Psoas muscle (tissue), 8 donors: ENCODE measurements at places on chromosomes 6 and 20. TPM values are rescaled to one million over a fixed set of nuclear protein-coding genes. Genes with fewer than 3 reads are reported as not detected.

Gene OR2H2
- not detected for total RNA-seq

Gene SCAF8
- total RNA-seq: 46.1 TPM

Gene LAMA4
- 15.8 TPM for total RNA-seq

- DNase-seq: no peak
These were observed 4.1 kb downstream of the ANGPT4 start for GRCh38 chr20:911882-912600.

DNA sequence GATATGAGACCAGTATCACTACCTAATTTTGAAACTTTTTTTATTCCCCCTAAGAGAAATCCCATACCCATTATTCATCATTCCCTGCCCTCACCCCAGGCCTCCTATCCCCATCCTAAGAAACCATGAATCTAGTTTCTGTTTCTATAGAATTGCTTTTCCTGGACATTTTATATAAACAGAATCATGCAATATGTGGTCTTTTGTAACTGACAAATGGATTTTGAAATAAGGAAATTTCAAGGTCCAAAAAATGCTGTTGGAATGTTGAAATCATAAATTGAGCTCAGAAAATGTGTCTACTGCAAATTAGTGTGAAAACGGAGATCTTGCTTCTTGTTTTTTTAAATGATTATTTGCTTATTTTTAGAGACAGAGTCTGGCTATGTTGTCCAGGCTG is 25.1 kb downstream of the RNF217 start:
- no peak for DNase-seq

Gene MLN
- not detected for total RNA-seq
